Activated naive CD8-positive, alpha-beta T cell treated with anti-CD3 and anti-CD28 coated beads, Interleukin-2, amount 50 U/mL, for 24 hours (primary cell): ENCODE measurements at places on chromosomes 2 and 18.

- DNase-seq = no peak
These were observed 2.0 kb upstream of the PRKCE start for GRCh38 chr2:45649462-45649857.

GRCh38 chr18:8983195-8983594, 119.3 kb upstream of the NDUFV2 start:
- no peak for DNase-seq

GRCh38 chr2:85163675-85164074, 30.5 kb downstream of the TCF7L1 start:
- DNase-seq = no peak

DNA sequence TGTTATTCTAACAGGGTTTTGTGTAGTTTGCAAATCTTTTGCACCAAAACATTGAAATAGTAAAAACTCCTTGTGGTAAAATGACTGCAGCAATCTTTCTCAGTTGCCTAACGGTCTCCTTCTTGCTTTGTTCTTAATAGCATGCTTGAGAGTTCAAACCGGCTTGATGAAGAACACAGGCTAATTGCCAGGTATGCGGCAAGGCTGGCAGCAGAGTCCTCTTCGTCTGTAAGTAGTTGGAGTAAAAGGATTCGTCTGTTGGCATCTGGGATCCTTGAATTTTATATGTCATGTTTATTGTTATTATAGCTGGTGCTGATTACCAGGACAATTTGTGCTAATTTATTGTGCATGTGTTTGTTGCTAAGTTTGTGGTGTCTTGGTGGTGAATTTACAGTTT, 138.1 kb downstream of the DTNA start:
- no peak for DNase-seq

DNA sequence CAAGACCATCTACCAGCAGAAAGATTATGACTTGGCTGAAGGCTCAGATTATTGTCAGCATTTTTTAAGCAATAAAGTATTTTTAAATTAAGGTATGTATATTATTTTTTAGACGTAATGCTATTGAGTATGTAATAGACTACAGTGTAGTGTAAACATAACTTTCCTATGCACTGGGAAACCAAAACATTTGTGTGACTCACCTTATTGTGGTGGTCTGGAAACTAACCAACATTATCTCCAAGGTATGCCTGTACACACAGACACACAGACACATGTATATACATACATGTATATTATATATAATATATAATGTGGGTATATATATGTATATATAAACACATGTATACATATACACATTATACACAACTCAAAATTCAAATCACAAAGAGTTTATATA, 9.1 kb upstream of the TMEFF2 start:
- DNase-seq = no peak

GRCh38 chr2:70659551-70659950, 105.9 kb upstream of the TGFA start:
- DNase-seq = no peak
